ENCODE measurements at places on chromosomes 6 and 20. TPM values are rescaled to one million over a fixed set of nuclear protein-coding genes. Genes with fewer than 3 reads are reported as not detected.
A peak's percentile ranks its signal among the peaks of the same experiment; 100 is the strongest.

Gene RGS17
- total RNA-seq, result 8.7 TPM

DNA sequence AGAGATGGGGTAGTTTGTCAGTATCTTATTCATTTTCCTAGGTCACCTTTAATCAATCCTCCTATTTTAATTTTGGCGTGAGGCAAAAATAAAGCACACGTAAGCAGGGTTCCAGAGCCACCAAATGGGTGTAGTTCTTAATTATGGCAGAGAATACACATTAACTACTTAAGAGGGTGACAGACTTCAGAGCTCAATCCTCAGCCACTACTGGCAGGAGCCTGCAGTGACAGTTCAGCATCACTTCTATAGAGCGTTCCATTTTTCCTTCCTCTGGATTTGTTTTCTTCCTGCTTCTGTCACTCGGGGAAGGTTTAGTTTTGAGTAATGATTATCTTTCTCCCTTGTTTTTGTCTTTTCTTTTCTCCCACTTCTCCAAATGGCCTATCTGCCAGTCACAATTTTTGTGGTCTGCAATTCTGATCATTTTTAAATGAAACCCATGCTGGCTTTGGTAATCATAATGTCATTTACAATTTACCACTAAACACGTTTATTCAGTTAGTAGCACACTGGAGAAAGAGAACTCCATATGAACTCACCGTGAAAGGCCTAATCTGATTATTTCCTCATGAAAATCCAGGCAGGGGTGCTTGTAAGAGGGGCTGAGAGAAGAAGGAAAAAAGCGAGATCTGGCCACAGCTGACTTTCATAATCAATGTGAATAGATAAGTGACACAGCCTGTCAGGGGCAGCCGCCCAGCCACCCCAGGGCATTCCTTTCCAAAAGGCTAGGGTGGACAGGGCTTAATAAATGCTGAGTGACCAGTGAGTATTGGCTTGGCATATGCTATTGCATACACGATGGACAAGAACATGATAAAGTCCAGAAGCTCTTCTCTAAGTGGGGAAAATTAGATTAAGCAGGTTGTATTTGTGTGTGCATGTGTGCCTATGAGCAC lies 412.1 kb downstream of the PKHD1 start:
- H3K27ac ChIP-seq, result no peak overlapping the region
- DNase-seq, result no peak
- H3K36me3 ChIP-seq, result no peaks in the 10 kb centered on the region
- H3K27me3 ChIP-seq, result no peaks in the 10 kb centered on the region

- no peaks in the 10 kb centered on the region for H3K27me3 ChIP-seq
- peak within 1 kb of the TSS; percentile 96 for H3K27ac ChIP-seq
- H3K4me3 ChIP-seq, result peak within 1 kb of the TSS; percentile 90
- peak; percentile 24 for DNase-seq
- H3K36me3 ChIP-seq, result peaks cover 8% of the 10 kb centered on the region
- peaks cover 16% of the 10 kb centered on the region for H3K4me1 ChIP-seq
These were observed at the start of gene AAR2 for GRCh38 chr20:36235892-36236785. Gene AAR2 (plus strand): TSS chr20:36236478. CDS start chr20:36239869, 3,391 bp downstream.

DNA sequence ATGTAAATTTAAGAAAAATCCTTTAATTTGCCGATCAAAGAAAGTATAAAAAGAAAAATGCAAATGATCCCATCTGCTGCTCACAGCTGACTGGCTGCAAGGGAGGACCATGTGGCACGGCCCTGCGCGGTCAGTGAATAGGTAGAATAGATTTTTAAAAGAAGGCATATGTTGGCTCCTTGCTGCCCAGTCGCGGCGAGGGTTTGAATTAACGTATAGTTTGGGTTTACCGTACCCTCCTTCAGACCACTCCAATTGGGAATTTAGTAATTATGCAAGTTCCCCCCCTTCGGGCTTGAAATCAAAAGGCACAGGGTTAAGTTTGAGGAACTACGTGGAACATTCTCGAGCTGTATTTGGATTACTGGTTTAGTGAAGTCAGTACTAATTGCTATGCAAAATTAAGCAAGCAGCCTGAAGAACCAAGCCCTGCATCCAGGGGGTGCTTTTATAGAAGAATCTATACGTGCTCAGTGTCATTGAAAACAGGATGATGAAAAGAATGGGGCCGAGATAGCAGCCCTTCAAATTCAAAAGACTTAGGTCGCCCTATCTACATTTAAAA lies 1.1 kb upstream of the BEND3 start:
- H3K4me1 ChIP-seq, result peaks cover 16% of the 10 kb centered on the region
- H3K27ac ChIP-seq, result peak overlapping the region; percentile 77
- no peaks in the 10 kb centered on the region for H3K27me3 ChIP-seq
- no peak for DNase-seq
- peak overlapping the region; percentile 85 for H3K4me3 ChIP-seq

DNA sequence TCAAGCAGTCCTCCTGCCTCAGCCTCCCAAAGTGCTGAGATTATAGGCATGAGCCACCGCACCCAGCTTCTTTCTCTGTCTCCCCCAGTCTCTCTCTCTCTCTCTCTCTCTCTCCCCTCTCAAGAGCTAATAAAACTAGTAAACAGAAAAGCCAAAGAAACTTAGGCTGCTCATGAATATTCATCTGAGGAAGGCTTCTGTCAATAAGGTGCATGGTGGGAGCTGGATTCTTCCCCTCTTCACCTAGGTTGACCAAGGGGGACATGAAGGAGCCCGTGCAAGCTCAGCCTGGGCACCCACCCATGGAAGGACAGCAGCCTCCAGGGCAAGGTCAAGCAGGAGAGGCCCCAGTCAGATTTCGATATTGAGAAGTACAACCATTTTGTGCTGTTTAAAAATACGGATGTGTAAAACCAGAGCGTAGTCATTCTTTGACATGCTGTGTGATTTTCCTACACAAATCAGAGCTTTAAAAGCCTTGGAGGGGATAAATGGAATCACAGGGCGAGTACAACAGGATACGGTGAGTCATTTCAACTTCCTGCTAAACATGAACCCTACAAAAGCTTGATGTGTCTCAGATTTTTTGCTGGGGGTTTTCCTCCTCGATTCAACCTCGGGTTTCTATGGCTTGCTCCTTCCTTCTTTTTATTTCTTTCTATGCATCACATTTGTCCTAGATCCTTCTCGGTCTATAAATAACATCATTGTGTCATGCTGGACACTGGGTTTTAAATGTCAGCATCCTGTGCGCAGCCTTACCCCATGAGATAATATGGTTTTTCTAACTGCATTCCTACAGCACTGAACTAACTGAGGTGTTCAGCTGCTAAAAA lies 368.9 kb upstream of the JARID2 start:
- H3K27ac ChIP-seq, result no peak overlapping the region
- no peaks in the 10 kb centered on the region for H3K27me3 ChIP-seq
- H3K4me3 ChIP-seq, result no peak overlapping the region
- no peaks in the 10 kb centered on the region for H3K36me3 ChIP-seq

GRCh38 chr6:17334265-17334664 lies 53.1 kb downstream of the RBM24 start:
- H3K27ac ChIP-seq, result no peak overlapping the region
- no peak overlapping the region for H3K4me3 ChIP-seq
- H3K4me1 ChIP-seq, result no peaks in the 10 kb centered on the region
- no peaks in the 10 kb centered on the region for H3K27me3 ChIP-seq

Gene SRSF6
- total RNA-seq, result 159 TPM

DNA sequence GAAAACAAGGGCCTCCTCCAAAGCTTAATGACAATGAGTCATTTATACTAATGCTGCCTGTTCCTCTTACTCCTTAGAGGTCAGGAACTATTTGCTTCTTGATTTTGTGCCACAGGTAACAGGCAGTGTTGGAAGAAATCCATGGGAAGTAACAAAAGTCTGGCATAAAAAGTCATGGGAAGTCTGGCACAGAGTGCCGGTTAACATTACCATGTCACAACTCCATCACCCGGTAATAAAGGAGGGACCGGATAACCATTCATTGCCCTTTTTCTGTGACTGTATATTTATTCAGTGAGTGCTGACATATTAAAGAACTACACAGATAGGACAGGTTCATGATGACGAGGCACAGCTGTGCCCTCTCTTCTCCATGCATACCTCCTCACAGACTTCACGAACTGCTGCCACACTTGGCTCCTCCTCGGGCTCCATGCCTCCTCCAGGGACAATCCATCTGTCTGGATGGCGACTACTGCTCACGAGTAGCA lies 50.9 kb downstream of the NUDT3 start:
- H3K4me1 ChIP-seq, result peaks cover 10% of the 10 kb centered on the region
- H3K4me3 ChIP-seq, result no peak overlapping the region
- no peaks in the 10 kb centered on the region for H3K27me3 ChIP-seq
- H3K36me3 ChIP-seq, result no peaks in the 10 kb centered on the region
- DNase-seq, result no peak

Gene CEP85L
- 6.7 TPM for total RNA-seq

- no peak overlapping the region for H3K4me3 ChIP-seq
- no peak overlapping the region for H3K27ac ChIP-seq
- no peaks in the 10 kb centered on the region for H3K4me1 ChIP-seq
- H3K36me3 ChIP-seq, result no peaks in the 10 kb centered on the region
These were observed 42.1 kb downstream of the BFSP1 start for GRCh38 chr20:17488916-17489600.

Gene C20orf141
- not detected for total RNA-seq

DNA sequence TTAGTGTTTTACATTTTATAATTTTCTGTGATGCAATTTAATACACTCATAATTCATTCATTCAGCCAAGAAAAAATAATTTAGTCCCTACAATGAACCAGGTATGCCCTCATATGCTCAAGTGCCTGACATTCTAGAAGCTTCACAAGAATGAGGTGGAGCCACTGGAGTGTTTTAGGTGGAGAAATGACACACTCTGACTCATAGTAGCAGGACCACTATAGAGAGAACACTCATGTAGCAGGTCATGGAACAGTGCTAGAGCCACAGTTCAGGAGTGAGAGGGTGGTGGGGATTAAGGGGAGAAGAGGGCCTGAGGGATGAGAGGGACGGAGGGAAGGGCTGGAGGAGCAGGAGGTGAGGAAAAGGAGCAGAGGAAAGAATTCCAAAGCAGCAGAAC lies 1.4 kb upstream of the HLA-G start:
- no peak for DNase-seq
- no peaks in the 10 kb centered on the region for H3K36me3 ChIP-seq
- H3K27ac ChIP-seq, result no peak overlapping the region

Gene JAG1
- total RNA-seq, result 21.2 TPM

Gene CLDN20
- not detected for total RNA-seq

DNA sequence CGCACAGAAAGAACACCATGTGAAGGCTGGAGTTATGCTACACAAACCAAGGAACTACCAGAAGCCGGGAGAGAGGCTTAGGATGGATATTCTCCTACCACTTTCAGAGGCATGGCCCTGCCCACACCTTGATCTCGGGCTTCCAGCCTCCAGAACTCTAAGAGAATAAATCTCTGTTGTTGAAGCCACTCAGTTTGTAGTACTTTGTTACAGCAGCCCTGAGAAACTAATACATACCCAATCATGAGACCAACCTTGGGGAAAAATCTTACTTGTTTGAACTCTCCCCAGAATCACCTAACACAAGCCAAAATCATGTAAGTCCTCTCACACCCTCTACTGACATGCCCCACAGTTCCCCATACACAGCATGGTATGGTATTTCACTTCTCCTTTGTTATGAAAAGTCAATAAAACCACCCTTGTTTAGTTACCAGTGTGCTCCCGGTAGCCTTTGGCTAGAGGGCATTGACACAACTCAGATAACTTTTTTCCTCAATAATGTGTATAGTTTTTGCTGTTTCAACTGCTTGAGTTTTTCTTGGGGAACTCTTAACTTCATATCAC lies 40.7 kb upstream of the SLC2A12 start:
- no peaks in the 10 kb centered on the region for H3K27me3 ChIP-seq
- H3K4me1 ChIP-seq, result no peaks in the 10 kb centered on the region
- H3K27ac ChIP-seq, result peak overlapping the region; percentile 27
- H3K4me3 ChIP-seq, result no peak overlapping the region
- no peaks in the 10 kb centered on the region for H3K36me3 ChIP-seq

DNA sequence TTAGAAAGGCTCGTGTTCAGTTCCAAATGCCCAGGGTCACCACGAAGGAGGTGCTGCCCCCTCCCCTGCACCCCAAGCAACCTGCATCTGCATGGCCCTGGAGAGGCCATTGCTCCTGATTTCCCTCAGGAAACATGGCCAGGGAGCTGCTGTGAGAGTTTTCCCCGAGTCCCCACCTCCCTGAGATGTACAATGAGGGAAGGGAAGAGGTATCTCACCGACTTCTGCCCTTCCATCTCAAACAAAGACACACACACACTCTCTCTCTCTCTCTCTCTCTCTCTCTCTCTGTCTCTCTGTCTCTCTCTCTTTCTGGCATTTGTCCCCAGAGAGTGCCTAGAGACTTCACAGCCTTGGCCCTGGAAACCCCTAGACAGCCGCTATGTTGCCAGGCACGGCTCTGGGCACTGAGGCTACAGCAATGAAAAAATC lies 120.4 kb downstream of the MRPL14 start:
- no peak overlapping the region for H3K27ac ChIP-seq
- H3K27me3 ChIP-seq, result no peaks in the 10 kb centered on the region
- peaks cover 22% of the 10 kb centered on the region for H3K4me1 ChIP-seq

DNA sequence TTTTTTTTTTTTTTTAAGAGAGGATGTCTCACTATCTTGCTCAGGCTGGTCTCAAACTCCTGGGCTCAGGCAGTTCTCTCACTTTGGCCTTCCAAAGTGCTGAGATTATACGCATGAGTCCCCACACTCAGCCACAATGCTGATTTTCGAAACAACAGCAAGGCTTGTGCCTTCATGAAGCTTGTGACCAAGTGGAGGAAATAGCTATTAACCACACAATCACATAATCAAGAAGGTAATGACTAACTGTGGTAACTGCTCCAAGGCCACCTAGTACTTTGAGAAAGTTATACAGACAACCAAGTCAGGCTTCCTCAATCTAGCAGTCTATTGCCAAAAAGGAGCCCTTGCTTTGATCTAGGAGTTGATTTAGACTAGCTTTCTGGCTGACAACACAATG lies 46.3 kb downstream of the SOD2 start:
- no peaks in the 10 kb centered on the region for H3K4me1 ChIP-seq
- no peak overlapping the region for H3K4me3 ChIP-seq
- no peaks in the 10 kb centered on the region for H3K36me3 ChIP-seq
- DNase-seq, result no peak
- no peaks in the 10 kb centered on the region for H3K27me3 ChIP-seq

DNA sequence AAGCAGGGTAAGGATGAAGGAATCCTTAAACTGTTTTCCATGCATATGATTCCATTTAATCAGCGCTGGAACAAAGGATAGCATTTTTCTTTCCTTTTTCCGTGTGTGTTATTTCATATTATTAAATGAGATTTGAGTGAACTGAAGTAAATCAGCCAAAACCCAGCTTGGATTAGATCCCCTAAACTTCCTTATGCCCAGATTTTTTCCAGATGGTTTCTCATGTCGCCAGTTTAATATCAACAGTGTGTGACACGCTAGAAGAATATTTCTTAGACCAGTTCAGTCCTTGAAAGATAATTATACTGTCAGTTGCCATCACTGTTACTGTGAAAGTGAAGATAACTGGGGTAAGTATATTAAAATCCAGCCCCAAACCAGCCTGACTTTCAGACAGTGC lies 1009.4 kb downstream of the KIF16B start:
- DNase-seq, result no peak
- no peak overlapping the region for H3K27ac ChIP-seq
- H3K36me3 ChIP-seq, result no peaks in the 10 kb centered on the region
- no peak overlapping the region for H3K4me3 ChIP-seq

GRCh38 chr20:9408422-9409300 lies 105.7 kb upstream of the LAMP5 start:
- no peaks in the 10 kb centered on the region for H3K36me3 ChIP-seq
- H3K27me3 ChIP-seq, result no peaks in the 10 kb centered on the region
- H3K4me1 ChIP-seq, result no peaks in the 10 kb centered on the region

Gene SLC52A3
- 6.4 TPM for total RNA-seq

Gene PTCRA
- total RNA-seq, result not detected

GRCh38 chr6:144265061-144265357 lies 20.1 kb upstream of the UTRN start:
- peak overlapping the region; percentile 26 for H3K4me3 ChIP-seq
- peaks cover 40% of the 10 kb centered on the region for H3K4me1 ChIP-seq
- H3K27me3 ChIP-seq, result no peaks in the 10 kb centered on the region
- no peak for DNase-seq
